Transverse colon (tissue), 4 donors: ENCODE measurements at places on chromosomes 7 and 10. TPM values are rescaled to one million over a fixed set of nuclear protein-coding genes. Genes with fewer than 3 reads are reported as not detected.

CPN1 gene
- total RNA-seq = not detected

DCLRE1A gene
- 3.4 TPM for total RNA-seq

OR2A5 gene
- not detected for total RNA-seq

ASZ1 gene
- total RNA-seq = not detected

GRCh38 chr10:49287689-49288340 is 11.2 kb upstream of the C10orf71 start:
- no peaks in the 10 kb centered on the region for H3K27me3 ChIP-seq
- no peak overlapping the region for H3K27ac ChIP-seq

- H3K27ac ChIP-seq = no peak overlapping the region
- DNase-seq = no peak
- H3K4me1 ChIP-seq = no peaks in the 10 kb centered on the region
- H3K4me3 ChIP-seq = no peak overlapping the region
Measured at GRCh38 chr10:98429320-98430072, 14.5 kb upstream of the PYROXD2 start.

DNA sequence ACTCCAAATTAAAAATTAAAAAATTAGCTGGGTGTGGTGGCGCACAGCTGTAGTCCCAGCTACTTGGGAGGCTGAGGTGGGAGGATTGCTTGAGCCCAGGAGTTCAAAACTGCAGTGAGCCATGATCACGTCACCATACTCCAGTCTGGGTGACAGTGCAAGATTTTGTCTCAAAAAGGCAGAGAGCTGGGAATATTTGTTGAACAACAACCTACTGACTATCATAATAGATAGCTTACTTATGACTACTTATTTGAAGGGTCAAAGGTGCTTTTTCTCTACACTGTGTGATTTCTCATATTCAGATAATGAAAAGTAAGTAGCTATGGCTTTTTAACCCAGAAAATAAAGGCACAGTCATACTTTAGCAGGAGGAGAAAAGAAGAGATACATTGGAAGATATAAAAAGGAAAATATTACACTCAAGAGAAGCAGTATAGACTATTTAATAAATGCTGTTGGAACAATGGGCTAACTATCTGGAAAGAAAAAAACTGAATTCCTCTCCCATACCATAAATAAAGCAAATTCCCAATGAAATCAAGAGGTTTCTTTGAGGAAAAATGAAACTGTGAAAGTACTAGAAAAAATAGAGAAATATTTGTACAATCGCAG is 6.7 kb downstream of the GSDME start:
- DNase-seq = no peak
- no peaks in the 10 kb centered on the region for H3K4me1 ChIP-seq
- no peaks in the 10 kb centered on the region for H3K36me3 ChIP-seq
- H3K27me3 ChIP-seq = peaks cover 2% of the 10 kb centered on the region
- H3K27ac ChIP-seq = no peak overlapping the region

DNA sequence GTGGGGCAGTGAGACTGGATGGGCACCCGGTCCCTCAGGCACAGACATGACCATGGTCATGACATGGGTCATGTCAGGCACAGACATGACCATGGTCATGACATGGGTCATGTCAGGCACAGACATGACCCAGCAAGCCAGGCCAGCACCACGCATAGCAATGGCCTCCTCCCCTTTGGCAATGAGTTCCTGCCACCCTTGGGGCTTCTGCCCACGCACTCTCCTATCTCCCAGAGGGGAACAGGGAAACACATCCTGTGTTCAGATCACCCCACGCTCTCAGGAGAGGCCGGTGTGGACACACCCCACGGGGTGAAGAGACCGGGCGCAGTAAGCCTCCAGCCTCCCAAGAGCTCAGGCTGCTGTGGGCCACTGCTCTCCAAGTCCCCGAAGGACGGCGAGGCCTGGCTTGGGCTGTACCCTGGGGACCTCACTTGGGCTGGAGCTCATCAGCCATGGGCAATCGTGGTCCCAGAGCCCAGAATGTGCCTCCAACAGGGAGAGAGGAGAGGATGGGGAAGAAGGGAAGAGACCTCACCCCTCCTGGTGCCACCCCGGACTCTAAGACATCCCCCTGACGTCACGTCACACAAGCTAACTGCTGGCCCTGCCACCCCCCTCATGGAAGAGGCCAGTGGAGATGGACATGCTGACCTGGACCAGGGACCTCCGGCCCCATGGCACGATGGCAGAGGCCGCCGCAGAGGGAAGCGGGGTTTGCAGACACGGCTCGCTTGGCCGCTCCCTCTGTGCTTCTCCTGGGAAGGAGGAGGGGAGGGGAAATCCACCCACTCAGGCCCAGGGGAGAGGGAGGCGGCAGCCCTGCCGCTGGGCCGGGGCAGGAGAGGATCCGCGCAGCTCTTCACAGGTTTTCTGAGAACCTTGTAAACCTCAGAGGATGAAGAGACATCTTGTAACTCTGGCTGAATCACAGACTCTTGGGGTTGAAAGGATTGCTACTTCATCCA is 269.6 kb downstream of the ELFN1 start:
- H3K36me3 ChIP-seq = no peaks in the 10 kb centered on the region
- no peak overlapping the region for H3K4me3 ChIP-seq
- no peaks in the 10 kb centered on the region for H3K27me3 ChIP-seq
- H3K4me1 ChIP-seq = no peaks in the 10 kb centered on the region
- no peak for DNase-seq
- peak overlapping the region; percentile 64 for H3K27ac ChIP-seq

DNA sequence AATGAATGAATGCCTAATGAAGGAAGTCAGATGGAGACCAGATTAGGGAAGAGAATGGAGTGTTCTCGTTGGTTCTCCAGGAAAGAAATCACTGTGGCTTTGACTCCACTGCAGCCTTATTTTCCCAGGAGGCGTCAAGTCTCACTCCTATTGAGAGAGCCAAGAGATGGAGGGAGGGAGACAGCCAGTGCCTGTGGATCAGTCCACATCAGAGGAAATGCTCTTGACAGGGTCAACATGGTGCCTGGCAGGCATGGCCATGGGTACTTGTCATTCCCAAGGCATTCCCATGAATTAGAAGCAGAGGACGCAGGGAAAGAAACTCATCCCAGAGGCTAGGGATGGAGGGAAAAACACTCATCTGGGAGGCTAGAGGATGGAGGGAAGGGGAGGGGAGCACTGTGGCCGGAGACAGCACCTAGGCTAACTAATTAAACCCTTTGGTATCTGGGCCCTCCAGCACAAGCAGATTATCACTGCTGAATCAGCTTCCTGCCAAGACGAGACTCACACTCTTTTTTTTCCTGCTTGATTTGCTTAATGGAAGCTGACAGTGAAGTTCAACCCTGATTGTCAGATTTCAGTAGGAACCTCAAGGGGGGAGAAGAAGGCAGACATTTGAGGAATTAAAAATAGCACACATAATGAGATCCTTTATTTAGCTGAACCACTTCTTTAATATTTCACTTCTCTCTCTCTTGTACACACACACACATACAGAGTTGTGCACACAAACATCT is 1233.2 kb upstream of the AUTS2 start:
- H3K27me3 ChIP-seq = no peaks in the 10 kb centered on the region
- H3K27ac ChIP-seq = no peak overlapping the region

- H3K27me3 ChIP-seq = no peaks in the 10 kb centered on the region
- DNase-seq = no peak
- no peaks in the 10 kb centered on the region for H3K4me1 ChIP-seq
Measured at GRCh38 chr10:59265141-59265540, 88.7 kb downstream of the PHYHIPL start.

GRCh38 chr10:70903262-70903921 is 15.0 kb upstream of the PCBD1 start:
- H3K4me3 ChIP-seq = no peak overlapping the region
- H3K27me3 ChIP-seq = no peaks in the 10 kb centered on the region
- no peaks in the 10 kb centered on the region for H3K36me3 ChIP-seq
- peaks cover 13% of the 10 kb centered on the region for H3K4me1 ChIP-seq
- no peak overlapping the region for H3K27ac ChIP-seq
- DNase-seq = peak; percentile 56

GRCh38 chr10:12465385-12466136 is 116.2 kb downstream of the CAMK1D start:
- peaks cover 15% of the 10 kb centered on the region for H3K4me1 ChIP-seq
- no peak for DNase-seq
- H3K4me3 ChIP-seq = no peak overlapping the region
- no peaks in the 10 kb centered on the region for H3K36me3 ChIP-seq
- H3K27ac ChIP-seq = no peak overlapping the region
